Mucosa of descending colon (tissue), 3 donors: ENCODE measurements at places on chromosomes 1 and 21.

DNA sequence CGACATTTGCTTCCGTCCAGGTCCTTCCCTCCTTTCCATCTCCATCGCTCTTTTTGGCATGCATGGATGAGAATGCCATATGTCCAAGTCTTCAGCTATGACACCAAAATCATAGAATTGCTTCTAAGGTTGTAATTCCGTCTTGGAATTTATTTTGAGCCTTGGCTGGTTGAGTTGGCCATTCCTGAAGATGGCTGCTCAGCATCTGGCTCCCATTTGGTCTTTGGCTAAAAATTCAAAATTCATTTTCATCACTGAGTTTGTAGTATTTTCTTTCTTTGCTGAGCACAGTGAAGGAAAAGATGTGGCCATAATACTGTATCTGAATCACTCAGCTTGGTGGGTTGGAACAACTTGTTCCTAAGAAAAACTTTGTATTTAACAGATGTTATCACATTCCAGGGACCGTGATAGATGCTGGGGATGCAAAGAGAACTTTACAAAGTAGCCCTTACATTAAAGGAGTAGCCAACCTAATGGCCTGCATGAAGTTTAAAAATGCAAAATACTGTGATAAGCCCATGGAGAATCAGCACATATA, 15.6 kb downstream of the JUN start:
- DNase-seq, result no peak

DNA sequence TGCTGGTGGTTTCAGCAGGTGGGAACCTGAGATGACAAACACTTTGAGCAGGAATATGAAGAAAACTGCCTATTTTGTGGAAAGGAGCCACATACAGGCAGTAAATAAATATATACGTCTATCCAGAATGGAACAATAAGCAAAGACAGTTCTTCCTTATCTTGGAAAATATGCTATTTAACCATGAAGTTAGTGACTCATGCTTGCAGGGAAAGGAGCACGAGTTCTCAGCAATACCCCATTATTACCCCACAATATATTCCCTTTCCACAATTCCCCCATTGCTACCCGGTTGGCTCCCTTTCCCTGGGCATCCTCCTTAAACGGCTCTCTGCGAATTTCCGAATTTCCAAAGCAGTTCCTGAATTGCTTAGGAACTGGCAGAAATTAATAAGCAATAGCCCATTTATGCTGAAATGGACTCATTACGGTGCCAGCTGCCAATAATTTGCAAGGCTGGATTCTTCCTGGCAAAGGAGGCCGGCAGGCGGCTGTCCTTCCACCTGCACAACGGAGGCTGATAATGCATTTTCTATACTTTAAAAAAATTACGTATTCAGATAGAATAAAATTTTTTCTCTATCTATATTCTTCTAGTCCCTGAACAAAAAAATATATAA, 65.4 kb downstream of the TIAM1 start:
- no peak for DNase-seq

DNA sequence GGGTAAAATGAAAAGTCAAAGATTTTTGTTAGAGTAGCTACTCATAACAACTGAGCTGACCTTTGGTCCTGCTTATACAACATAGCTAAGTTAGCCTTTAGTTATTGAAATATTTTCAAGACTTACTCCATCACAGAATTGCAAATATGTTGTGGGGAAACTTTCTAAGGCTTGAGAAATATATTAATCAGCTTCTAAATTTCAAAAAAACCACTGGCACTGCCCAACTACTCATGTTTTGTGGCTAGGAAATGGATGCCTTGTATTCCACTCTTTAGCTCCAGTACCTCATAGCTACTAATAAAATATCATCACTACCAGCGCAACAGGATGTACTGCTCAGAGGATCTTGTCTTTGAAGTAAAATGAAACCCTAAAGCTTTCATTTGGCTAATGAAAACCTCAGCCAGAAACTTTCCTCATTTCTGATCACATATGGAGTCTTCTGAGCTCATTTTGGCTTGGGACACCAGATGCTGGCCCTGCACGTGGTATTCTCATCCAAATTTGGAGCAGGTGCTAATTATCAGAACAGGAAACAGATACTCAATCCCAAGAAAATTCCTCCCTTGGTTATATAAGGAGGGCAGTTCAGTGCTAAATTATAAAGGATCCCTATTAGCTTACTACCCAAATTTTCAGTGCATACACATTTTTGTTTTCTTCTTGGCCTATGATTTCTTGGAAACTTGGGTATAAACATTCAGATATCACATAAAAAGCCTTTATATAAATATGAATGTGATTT, 690.7 kb downstream of the ADGRL2 start:
- DNase-seq, result no peak

DNA sequence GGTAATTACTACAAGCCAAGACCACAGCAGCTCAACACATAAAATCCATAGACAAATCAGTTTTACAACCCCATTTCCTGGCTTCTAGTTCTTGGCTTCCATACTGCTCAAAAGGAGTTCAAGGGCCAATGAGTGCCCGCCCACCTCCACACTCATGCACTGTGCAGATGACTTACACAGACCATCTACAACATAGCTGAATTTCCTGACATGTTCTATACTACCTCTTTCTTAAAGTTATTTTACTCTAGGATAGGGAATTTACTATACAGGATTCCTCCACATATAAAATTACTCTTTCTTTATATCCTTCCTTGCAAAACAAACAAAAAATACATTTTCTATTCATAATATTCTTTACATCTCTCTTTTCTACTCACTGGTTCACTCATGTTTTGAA, 14.6 kb downstream of the BACE2 start:
- DNase-seq, result no peak

DNA sequence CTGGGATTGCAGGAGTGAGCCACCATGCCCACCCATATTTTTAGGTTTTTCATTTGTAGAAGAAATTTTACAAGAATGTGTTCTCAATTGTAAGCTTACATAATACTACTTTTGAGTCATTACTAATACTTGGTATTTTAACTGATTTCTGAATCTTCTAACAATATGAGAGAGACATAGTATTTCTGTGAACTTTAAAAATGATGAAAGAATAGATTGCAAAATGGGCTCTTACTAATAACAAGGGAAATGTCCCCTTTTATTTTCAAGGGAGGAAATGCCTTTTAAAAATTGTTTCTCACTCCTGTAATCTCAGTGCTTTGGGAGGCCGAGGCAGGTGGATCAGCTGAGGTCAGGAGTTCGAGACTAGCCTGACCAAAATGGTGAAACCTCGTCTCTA, 5.9 kb downstream of the AGO3 start:
- DNase-seq, result no peak

DNA sequence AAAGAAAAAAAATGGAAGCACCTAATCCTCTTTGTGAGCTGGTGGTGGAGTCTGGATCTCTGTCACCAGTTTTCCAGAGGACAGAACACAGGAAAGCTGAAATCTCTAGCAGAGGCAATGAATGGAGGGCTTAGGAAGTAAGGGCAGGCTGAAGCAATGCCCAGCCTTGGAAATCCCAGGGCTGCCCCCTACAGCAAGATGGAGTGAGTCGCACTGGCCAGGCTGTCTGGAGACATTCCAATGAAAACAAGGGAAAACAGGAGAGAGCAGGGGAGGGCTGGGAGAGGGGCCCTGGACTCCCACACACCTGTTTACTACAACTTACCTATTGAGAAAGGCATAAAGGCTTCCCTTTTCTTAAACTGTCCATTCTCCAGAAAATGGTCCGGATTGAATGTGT, 25.9 kb downstream of the CYP2J2 start:
- DNase-seq, result no peak

GRCh38 chr1:10085076-10085475, 52.3 kb downstream of the UBE4B start:
- DNase-seq, result no peak

DNA sequence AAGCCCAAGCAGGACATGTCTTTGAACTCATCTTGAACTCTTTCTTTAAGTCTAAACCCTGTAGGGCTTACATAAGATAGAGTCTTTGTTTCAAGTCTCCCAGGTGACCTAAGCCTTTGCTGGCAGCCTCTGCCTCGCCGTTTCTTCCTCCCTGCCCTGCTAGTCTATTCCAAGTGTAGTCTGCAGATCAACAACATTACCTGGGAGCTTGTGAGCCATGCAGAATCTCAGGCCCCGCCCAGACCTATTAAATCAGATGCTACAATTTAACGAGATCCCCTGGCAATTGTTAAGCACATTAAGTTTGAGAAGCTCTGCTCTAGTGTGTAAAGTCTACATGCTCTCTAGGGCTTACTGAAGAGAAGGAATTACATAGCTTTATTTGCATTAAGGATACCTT, 271.6 kb downstream of the PBX1 start:
- DNase-seq, result no peak

DNA sequence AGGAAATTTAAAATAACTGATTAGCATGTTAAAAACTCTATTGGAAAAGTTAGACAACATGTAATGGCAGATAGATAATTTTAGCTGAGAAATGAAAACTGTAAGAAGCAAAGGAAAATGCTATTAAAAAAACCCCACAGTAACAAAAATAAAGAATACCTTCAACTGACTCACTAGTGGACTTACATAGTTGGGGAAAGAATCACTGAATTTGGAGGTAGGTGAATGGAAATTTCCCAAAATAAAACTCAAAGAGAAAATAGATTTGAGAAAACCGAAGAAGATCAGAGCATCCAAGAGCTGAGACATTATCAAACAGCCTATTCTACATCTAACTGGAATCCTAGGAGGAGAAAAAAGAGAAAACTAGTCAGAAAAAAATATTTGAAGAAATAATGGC, 34.7 kb downstream of the PDE4B start:
- no peak for DNase-seq

DNA sequence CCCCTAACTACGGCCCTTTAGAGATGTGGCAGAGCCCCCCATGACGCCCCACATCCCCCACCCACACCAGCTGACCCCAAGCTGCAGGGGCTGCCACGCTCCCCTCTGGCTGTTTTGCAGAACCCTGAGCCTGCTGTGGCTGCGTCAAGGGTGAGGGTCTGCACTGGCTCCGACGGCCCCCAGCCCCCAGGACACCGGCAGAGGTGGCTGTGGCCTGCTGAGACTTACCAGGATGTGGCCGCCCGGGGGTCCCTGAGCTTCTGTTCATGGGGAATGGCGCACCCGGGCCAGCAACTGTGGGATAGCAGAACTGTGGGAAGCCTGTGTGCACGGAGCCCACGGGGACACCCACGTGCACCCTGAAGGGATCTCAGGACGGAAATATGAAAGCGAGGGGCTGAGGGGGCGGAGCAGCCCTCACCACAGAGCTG, 12.8 kb upstream of the RNF223 start:
- DNase-seq, result no peak

DNA sequence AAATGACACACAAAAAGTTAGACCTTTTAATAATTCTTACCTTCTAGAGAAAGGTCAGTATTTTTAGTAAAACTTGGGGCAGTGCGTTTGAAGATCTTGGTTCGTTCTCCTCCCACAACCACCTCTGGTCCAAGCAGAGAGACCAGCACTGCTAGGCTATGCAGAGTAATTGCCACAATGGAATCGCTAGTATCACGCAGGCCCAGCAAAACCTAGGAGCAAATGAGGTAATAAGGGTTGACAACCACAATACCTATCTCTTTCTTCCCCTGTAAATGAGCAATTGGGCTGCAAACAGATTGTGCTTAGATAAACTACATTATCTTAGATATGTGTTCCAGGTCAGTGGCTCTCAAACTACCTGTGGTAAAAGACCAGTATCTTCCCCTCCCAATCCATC, 34.7 kb downstream of the SCYL3 start:
- no peak for DNase-seq

DNA sequence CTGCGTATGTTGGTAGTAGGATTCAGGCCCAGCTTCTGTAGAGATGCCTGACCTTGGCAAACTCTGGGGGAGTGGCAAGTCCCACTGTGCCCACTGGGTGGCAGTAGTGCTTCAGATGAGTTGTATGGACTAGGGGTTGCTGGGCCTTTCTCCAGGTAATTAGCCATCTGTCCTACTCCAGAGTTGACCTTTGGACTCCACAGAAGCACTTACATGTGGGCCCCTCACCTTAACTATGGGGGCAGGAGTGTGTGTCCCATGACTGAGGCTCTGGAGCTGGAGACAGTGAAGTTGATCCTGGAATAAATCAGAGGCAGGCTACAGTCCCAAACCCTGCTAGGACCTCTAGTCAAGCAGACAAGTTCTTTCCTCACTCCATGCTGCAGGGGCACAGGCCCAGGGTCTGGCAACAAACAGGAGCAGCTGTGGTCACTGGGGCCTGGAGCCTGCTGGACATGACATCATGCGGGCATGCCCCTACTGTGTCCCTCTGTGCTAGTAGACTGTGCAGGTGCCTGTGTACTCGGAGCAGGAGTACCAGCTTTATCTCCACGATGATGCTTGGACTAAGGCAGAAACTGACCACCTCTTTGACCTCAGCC, 4.6 kb downstream of the DMAP1 start:
- peak; percentile 73 for DNase-seq

DNA sequence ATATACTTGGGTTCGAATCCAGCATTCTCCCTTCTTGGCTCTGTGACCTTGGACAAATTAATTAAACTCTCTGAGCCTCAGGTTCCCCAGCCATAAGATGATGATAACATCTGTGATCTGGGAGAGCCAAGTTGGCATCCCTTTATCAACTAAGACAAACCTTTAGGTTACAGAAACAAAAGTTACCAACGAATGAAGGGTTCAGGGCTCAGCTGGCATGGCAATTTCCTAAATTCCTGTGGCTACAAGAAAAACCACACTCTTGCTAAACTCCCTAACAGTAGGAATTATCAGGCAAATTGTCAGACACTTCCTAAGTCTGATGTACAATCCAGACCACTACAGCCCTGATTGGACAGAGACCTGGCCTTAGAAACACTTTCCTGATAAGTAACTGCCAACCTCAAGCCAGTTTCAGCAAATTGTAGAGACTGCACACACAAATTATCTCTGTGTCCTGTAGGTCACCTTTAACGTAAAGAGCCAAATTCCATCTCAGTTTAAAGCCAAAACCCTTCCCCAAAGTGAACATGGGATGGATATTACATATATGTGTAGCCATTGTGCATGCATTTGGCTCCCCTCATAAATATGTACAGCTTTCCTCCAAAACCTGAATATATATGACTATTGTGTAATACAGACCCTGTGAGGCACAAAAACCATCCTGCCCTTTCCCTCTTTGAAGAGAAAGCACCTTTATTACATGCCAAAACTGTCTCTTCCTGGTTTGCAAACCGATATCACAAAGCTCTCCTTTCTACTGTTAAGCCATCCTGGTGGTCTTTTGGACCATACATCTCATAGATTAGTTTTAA, 39.5 kb upstream of the EDARADD start:
- DNase-seq, result no peak

- no peak for DNase-seq
These were observed 3.7 kb upstream of the THEM4 start for GRCh38 chr1:151912973-151913372.

DNA sequence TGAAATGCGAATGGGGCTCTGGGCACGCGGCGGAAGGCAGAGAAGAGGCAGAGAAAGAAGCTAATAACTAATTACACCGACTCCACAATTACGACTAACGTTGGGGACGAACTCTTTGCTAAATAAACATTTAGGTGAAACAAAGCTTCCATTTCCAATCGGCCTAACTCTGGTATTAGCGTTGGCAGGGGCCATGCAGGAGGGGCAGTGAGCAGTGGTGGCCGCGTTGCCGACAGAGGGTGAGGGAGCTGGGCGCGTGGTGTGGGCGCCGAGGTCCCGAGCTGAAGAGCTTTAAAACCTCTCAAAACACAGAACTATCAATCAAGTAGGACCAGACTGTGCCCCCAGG, 553 bp upstream of the NDUFV3 start:
- no peak for DNase-seq

GRCh38 chr1:17948594-17948993, 159.0 kb upstream of the IGSF21 start:
- no peak for DNase-seq
